ENCODE measurements at places on chromosomes 13 and 19.

GRCh38 chr19:29393915-29394460 is 131.8 kb upstream of the VSTM2B start:
- no peak for DNase-seq

DNA sequence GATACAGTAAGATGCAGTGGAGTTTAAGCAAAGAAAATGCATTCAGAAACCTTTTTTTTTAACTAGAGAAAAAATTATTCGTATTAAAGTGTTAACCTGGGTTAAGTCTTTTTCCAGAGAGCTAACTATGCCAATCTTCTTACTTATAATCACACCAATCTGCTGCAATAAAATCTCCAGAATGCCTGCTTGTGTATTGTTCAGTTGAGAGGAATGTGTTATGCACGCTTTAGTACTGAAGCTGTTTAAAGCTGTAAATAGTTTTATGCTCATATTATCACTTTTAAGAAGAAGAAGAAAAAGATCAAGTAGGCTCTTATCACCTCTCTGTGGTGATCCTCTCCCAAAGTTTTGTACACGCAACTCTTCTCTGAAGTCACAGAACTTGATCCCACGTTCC is 528.7 kb downstream of the RFC3 start:
- DNase-seq, result no peak

- DNase-seq, result no peak
Observed at GRCh38 chr13:94168783-94169453, 310.6 kb downstream of the DCT start.

DNA sequence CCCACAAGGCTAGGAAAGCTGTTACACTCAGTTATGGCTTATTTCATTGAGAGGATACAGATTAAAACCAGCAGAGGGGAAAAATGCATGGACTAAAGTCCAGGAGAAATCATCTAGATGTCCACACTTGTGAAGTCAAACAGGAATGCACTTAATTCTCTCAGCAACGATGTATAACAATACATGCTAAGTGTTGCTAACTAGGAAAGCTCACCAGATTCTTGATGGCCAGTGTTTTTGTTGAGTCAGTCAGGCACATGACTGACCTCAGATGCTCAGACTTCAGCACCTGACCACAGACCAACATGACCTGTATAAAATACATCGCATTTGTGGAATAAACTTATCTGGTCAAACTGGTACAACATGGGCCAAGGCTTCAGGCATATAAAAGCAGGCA is 470.2 kb upstream of the PRR20A start:
- no peak for DNase-seq

- DNase-seq, result no peak
Observed at GRCh38 chr19:19451429-19452242, 46.2 kb downstream of the GATAD2A start.

GRCh38 chr19:1206150-1206863 is 729 bp downstream of the STK11 start:
- DNase-seq, result peak; percentile 29
